T-helper 2 cell treated with Interferon-gamma antibody and Interleukin-4, amounts not matched to agents 100 ng/mL and 5 ng/mL, for 36 hours (primary cell): ENCODE measurements at places on chromosomes 2 and 18. TPM values are rescaled to one million over a fixed set of nuclear protein-coding genes. Genes with fewer than 3 reads are reported as not detected.

SERPINB7 gene
- not detected in 2 replicates for total RNA-seq

CYB5A gene
- 14.6 and 17.4 TPM in 2 replicates for total RNA-seq

NOL4 gene
- total RNA-seq, result not detected in 2 replicates

SANBR gene
- total RNA-seq, result 9.1 and 13.0 TPM in 2 replicates

RAX gene
- total RNA-seq, result not detected in 2 replicates

NEU2 gene
- not detected in 2 replicates for total RNA-seq

EVA1A gene
- not detected in 2 replicates for total RNA-seq

EML6 gene
- total RNA-seq, result 0.32 and 0.89 TPM in 2 replicates
